ENCODE measurements at places on chromosomes 11 and 22.
A peak's percentile ranks its signal among the peaks of the same experiment; 100 is the strongest.

GRCh38 chr11:108597736-108598355 is 4.3 kb upstream of the EXPH5 start:
- no peak for DNase-seq

DNA sequence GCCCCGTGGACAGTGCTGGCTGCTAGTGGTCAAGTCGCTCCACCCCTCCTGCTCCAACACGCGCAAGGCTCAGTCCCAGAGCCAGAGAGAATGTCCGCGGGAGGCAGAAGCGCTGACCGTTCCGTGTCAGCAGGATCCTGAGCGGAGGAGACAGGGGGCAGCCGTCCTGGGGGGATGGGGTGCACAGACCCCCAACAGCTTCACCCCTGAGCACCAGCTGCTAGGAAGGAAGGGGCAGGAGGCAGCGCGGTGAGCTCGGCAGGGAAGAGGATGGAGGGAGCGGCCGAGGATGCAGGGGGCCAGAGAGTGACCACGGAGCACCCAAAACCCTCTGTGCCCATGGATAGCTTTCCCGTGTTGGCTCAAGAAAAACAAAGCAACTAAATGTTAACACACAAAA is 6.4 kb upstream of the TTLL8 start:
- DNase-seq: no peak

DNA sequence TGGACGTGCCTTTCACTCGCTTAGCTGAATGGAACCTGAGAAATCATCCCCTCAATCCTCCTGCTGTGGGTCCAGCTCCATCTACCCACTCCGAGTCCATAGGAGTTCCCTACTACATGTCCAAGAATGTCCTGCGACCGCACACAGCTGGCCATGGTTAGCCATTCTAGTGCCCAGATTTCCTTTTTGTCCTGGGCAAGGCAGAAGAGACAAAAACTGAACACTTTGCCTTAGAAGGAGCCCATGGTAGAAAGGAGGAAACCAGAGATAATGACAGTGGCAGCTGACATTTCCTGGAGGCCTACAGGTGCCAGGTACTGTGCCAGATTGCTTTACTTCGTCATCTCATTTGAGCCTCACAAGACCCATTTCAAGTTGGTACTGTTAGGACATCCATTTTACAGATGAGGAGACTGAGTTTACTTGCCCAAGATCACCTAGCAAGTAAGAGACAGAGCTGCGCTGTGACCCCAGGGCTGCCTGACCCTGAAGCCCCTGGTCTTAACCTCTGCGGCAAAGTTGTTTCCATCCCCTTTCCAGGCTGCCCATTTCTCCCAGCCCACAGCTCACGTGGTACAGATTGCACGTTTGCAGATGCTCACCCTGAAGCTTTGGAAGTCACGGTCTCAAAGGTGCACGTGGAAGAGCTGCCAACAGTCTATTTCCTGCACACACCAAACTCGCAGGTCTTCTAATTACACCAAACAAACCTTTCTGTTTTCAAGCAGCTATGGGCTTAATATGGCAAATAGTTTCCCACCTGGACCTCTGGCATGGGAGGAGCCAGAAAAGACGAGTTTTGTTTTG is 112.7 kb downstream of the ZBTB16 start:
- no peak for DNase-seq

- DNase-seq: no peak
Observed at GRCh38 chr11:106959800-106960199, 58.5 kb downstream of the GUCY1A2 start.

DNA sequence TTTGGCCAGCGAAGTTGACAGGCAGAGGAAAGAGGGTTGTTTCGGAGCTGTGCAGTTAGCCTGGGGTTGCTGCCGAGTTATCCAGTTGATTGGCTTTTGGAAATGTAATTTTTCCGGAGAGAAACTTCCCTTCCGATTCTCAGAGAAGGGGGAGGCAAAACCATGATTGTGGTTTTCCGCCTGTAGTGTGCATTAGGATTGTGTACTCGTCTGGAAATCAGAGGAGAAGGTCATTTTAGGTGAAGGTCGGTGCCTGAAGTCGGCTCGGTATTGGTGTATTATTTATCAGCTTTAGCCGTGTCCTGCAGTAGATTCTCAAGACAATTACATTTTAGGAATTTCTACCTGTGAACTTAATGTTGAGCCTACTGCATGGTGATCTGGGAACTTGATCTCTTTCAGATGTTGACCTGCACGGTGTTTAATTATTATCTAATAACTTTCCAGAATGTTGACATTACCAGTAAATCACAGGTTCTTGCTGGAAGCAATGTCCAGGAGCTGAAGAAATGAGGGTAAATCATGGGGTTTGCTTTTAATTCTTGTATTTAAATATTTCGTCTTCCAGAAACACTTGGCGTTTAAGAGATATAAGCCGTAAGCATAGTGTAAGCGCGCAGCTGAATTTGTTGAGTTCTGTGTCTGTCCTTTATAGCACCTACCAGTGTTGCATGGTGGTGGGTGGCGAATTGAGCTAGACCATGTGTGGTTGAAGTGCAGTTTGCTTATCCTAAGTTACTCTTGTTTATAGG is 1.3 kb downstream of the ARHGEF12 start:
- DNase-seq: no peak

- peak; percentile 78 for DNase-seq
Observed at GRCh38 chr11:47216121-47216798, 1.5 kb downstream of the DDB2 start.

DNA sequence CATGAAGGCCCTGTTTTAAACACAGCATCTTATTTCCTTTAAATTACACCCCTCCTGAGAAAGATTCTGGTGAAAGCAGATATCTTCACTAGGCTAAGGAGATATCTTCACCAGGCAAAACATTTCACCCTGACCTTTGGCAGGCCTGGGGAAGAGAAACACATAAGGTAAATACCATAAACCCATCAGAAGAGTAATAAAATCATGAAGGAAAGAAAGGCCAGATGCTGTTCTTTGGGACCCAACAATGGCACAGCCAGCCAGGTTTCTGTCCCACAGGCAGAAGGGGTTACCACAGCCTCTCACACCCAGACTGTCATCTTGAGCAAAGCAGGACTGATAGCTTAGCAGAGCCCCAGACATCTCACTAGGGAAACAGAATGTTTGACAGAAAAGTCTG is 125.4 kb downstream of the CCDC34 start:
- DNase-seq: no peak

DNA sequence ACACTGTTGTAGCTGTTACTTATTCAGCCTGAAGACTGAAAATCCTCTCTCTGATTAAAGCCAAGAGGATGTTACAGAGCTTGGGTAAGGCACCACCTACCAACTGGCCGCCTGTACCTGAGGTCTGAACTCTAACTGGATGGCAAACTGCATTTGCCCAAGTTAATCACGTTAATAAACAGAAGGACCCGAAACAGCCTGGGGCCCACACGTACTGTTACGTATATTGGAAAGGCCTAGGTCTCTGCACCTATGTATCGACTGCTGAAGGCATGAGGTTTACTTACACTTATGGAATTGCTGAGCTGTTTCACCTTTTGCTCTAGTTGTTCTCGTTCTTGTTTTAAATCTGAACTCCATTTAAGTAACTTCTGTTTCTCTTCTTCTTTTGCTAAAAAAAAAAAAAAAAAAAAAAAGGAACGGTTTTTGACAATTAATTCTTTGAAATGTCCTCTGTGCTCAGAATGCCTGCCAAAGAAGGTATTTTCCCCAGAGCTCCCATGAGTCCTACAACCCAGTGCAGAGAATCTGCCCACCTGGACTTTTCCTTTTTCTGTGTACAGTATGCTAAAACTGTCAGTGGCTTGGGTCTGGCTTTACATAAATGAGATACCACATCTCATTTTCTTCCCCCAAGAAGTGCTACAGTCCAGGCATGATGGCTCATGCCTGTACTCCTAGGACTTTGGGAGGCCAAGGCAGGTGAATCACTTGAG is 13.1 kb downstream of the LARGE2 start:
- no peak for DNase-seq

DNA sequence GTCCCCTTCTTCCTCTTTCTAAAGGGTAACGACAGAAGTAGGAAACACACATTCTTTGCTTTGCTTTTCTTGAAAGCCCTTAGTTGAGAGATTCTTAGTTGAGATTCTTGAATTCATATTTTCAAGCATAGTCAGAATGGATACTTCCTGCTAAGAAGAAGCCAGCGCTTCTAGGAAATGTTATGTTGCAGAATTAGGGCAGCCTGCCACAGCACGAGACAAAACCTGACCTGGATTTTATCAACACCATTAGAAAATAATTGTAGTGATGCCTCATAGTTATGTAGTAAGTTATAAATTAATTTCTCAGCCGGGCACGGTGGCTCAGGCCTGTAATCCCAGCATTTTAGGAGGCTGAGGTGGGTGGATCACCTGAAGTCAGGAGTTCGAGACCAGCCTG is 37.9 kb upstream of the NUP160 start:
- no peak for DNase-seq

- DNase-seq: no peak
Observed at GRCh38 chr11:67211656-67212436, 54.4 kb upstream of the GRK2 start.

- DNase-seq: no peak
Observed at GRCh38 chr11:66976925-66977324, 1.8 kb downstream of the C11orf86 start.

DNA sequence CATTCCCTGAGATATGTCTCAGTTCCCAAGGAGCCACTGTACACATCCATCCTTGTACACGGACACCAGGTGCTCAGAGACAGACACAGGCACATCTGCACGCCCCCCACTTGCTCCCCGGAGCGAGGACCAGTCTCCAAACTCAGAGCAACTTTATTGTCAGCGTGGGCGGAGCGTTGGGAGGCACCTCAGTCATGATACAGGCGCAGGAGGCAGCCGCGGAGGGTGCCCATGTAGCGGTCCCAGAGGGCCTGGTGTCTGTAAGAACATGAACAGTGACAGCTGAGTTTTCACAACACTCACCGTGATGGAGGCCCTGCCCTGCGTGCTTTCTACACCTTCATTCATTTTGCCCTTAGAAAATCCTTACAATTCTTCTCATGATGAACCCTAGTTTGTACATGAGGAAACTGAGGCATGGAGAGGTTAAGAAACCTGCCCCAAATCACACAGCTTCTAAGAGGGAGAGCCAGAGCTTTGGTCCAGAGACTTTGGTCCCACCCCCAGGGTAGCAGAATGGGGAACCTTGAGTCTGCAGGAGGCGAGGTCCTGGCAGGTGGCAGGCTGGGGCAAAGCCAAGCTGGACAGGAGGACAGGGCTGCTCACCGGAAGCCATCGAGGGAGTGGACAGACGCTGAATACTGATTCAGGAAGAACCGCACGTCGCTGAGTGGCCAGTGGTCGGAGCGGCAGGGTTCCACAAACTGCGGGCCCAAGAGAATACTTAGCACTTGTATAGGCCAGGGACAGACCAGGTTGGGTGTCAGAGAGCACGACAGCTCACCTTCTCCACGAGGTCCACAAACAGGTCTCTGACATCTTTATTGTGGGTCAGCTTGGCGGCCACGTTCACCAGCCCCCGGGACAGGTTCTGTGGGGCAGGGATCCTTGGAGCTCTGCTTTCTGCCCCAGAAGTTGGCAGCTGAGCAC is 4.2 kb downstream of the FIBP start:
- no peak for DNase-seq

GRCh38 chr11:111372538-111372937 is 6.5 kb downstream of the POU2AF1 start:
- no peak for DNase-seq

DNA sequence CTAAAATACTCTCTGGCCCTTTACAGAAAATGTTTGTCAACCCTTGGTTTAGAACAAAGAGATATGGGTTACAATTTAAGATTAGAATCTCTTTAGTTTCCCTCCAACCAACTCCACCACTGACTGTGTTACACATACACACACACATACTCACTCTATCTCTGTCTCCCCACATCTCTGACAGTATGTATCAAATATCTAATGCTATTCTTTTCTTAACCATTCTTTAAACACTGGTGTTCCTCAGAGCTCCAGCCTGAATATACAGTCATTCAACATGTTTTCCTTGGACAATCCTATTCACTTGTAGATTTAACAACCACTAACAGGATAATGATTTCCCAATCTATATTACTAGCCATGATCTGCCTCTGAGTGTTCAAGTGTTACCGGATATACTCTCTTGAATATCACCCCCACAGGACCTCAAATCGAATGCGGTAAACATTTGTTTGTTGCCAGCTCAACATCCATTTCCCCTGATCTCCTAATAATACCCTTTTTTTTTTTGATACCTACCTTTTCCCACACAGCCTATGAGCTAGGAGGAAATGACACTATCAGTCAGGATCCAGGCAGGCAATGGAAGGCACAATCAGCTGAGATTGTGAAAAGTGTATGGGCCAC is 6.1 kb downstream of the MPZL3 start:
- DNase-seq: no peak

DNA sequence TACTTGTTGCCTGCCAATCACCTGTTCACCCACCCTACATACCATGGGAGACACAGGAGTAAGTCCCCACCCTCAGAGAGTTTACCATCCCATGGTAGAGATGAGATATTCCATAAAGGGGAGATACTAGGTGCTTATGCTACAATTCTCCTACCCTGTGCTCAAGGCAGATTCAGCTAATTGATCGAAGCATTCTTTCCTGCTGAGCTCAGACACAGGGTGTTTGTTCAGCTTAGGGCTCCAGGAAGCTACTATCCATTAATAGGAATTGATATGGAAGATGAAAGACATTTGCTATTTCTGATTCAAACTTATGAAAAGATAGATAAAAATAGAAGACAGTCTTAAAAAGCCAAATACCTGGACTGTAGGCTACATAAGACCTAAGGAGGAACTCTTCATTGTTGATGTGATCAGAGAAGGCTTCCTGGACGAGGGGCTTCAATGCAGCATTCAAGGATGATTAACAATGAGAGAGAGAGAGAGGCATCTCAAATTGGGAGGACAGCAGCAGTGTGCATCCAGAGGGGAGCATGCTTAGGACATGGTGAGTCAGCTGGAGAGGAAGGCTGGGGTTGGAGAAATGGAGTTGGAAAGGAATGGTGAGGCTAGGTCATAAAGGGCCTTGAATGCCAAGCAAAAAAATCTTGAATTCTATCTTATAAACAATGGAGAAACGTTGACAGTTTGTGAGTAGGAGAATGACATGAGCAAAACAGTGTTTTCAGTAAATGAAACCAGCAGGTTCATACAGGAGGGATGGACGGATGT is 15.0 kb downstream of the SYT13 start:
- no peak for DNase-seq

GRCh38 chr11:124294687-124295086 is 19.1 kb downstream of the OR8D1 start:
- DNase-seq: no peak

DNA sequence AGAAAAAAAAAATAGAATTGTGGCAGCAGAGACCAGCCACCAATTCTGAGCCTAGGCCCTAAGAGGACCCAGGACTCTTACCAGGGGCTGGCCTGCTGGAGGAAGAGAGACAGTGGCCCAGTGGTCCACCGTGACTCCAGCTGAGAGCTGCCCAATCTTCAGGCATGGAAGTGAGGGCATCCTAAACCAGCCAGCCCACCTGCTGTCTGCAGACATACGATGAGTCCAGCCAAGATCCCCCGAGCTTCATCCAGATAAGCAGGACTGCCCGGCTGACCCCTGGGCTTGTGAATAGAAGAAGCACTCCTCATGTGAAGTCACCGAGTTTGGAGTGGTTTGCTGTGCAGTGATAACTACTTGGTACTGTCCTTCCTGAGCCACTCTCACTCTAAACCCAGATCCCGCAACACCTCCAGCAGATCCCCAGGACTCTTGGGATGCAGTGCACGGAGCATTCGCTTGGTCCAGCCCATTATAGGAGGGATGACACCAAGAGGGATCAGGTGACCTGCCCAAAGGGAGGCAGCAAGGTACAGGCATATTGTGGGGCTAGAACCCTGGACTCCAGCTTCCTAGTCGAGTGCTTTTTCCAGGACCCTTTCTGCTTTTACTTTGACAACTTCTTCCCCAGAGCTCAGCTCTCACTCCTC is 41.7 kb upstream of the FGF3 start:
- DNase-seq: no peak
